Muscle of leg (tissue), 16 donors: ENCODE measurements at places on chromosomes 16 and 17.

- no peak for DNase-seq
Observed at GRCh38 chr16:49643429-49644144, 212.3 kb downstream of the ZNF423 start.

GRCh38 chr16:3810198-3810664, 70.3 kb downstream of the CREBBP start:
- DNase-seq = no peak

GRCh38 chr16:87993901-87994300, 42.7 kb downstream of the BANP start:
- no peak for DNase-seq

DNA sequence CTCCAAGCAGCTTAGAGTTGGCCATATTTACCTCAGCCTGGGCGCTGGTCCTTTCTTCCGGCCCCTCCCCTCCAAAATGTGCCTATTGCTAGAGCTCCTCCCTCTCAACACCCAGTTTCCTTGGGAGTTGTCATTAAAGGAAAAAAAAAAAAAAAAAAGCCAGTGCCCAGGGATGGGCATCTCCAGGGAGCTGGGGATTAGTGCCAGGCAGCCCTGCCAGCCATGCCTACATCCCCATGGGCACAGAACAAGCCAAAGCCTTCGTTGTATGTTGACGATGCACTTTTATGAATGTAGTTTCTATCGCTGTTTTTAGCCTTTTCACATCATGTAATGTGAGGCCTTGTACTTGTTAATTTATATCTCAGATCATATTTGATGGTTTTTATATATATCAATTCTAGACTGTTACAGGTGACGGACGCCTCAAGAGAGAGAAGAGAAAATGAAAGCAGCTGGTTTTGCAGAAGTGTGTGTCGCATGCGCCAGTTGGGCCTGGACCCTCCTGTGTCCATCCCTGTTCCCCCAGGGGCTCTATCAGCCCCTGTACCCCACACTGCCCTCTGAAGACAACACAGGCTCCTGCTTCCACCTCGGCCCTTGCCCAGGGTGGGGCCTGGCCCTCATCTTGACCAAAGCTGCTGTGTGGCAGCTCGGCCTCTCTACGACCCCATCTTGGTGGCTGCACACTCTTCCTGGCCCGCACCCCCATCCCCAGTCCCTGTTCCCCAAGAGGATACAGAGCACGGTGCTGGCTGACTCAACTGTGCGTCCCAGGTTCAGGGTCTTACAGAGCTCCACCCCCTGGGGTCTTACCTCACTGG, 4.8 kb downstream of the LIMD2 start:
- DNase-seq = no peak

DNA sequence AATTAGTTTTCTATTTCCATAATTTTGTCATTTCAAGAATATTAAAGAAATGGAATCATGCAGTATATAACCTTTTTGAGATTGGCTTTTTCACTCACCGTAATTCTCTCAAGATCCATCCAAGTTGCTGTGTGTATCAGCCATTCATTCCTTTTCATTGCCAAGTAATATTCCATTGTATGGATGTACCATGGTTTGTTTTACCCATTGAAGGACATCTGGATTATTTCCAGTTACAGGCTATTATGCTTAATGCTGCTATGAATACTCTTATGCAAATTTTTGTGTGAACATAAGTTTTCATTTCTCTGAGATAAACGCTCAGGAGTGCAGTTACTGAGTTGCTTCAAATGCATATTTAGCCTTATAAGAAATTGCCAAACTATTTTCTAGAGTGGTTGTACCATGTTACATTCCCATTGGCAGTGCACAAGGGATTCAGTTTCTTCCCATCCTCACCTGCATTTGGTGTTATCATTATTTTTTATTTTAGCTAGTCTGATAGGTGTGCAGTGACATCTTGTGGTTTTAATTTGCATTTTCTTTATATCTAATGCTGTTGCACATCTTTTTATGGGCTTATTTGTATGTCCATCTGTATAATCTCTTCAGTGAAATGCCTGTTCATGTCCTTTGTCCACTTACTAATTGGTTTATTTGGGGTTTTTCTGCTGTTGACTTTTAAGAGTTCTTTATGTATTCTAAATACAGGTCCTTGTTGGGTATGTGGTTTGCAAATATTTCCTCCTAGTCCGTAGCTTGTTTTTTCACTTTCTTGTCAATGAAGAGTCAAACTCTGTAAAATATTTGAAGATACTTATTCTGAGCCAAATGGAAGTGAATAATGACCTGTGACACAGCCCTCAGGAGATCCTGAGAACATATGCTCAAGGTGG, 32.7 kb downstream of the BMERB1 start:
- DNase-seq = no peak

GRCh38 chr16:25134166-25134700, 22.7 kb downstream of the LCMT1 start:
- DNase-seq = no peak

DNA sequence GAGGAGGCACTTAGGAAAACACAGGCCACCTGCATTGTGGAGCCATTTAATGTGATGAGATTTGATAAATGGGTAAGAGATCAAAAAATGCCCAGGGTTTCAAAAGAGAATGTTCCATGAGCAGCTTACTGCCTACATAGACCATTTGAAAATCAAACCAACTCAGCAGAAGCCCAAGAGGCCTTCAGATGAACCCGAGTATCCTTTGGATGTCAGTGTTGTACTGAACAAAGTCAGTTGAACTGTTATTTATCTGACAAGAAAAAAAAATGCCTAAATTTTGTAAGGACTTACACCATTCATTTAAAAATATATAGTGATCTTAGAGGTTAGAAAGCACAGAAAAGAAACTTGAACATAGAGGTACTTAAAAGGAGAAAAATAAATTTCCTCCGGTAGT, 381.7 kb downstream of the ZFHX3 start:
- no peak for DNase-seq

DNA sequence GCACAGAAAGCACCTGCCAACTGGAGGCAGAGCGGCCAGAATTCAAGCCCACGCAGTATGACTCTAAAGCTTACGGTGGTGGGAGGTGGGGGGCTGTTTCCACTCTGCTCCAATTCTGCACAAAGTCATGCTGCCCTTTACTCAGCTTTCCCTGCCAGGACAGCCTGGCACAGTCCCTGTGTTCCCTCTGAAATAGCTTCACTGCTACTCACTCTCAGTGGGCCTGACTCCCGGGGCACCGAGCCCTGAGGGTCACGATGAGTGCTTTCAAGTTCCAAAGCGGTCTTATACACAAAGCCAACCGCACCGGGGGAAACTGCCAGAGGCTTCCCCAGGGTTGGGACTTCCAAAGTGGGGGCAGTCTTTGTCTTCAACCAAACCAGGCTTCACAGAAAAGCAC, 306.1 kb upstream of the XYLT1 start:
- no peak for DNase-seq

- DNase-seq = no peak
Observed at GRCh38 chr17:51352798-51353197, 92.5 kb downstream of the UTP18 start.

DNA sequence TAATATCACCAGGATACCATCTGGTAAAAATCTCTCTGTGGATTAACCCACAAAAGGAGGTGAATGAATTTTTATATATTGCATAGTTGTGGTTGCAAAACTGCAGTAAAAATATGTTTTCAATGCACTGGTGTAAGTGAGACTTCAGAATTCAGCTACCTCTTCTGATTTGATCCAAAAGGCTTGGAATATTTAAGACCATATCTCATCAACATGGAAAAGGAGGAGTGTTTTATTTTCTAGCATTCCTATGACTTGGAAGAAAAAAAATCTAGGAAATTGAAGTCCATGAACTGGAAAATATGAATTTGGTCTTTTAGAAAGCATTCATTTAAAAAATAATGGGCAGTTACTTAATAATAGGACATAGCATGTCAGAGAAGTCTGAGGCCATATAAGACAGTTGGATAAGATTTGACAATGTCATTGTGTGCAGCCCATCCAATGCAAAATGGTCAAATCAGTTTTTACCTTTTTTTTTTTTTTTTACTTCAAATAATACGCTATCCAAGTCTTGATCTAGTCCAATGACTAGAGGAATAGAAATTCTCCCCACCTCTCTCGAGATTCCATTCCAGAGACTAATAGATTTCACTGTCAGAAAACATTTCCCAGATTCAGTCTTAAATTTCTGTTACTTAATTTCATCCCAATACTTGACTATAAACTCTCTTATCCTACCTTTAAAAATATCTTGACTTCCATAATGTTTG, 364.9 kb upstream of the PMFBP1 start:
- peak; percentile 67 for DNase-seq

DNA sequence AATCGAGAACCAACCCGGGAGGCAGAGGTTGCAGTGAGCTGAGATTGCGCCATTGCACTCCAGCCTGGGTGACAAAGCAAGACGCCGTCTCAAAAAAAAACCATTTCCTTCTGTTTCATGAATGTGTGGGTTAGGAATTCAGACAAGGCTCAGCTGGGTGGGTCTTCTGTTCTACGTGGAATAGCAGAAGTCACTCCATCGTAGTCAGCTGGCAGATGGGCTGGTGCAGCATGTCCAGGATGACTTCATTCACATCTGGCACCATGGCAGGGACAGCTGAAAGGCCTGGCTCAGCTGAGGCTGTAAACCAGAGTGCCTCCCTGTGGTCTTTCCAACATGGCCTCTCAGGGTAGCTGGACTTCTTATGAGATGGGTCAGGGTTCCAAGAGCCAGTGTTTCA, 89.0 kb downstream of the C17orf67 start:
- DNase-seq = no peak

DNA sequence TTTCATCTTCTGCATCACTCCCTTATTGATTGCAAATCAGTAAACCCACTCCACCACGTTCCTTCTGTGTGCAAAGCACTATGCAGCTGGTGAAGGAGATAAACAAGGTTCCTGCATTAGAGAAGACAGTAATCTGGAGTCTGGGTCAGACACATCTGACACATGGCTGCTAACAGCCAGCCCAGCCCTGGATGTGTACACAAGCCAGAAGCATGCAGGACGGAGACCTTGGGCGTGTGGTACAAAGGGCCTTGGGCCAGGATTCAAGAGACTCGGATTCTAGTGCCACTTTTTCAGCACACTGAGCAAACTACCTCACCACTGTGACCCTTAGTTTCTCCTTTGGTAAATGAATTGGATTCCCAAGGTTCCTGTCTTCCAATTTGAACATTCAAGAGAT, 86.6 kb upstream of the DNAH9 start:
- DNase-seq = no peak

DNA sequence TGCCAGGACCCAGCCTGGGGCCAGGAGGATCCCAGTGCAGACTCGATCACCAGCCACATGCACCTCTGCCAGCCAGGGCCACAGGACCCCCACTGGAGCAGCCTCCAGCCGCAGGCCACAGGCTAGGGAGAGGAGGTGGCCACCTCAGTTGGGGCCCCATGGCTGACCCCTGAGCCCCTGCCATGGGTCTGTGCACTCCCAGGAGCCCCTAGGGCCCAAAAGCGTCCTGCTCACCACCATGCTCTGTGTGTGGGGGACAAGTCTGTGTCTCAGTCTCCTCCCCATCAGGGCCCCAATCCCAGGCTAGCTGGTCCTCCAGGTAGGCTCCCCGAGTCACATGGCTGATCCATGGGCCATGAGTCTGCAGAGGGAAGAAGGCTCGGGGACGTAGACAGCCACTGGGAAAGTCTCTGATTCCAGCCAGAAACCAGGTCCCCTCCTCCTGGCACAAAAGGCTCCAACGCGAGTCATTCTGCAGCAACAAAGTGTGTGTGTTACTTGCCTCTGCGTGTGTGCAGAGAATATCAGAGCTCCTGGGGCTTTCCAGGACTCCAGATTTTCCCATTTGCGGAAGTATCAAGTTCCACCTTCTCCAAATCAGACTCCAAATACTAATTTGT, 6.1 kb upstream of the PRSS8 start:
- DNase-seq = peak; percentile 92

- peak; percentile 62 for DNase-seq
Observed at GRCh38 chr17:42744283-42744805, 496 bp downstream of the EZH1 start.

- DNase-seq = no peak
Observed at GRCh38 chr17:73135766-73136165, 29.0 kb upstream of the SSTR2 start.

DNA sequence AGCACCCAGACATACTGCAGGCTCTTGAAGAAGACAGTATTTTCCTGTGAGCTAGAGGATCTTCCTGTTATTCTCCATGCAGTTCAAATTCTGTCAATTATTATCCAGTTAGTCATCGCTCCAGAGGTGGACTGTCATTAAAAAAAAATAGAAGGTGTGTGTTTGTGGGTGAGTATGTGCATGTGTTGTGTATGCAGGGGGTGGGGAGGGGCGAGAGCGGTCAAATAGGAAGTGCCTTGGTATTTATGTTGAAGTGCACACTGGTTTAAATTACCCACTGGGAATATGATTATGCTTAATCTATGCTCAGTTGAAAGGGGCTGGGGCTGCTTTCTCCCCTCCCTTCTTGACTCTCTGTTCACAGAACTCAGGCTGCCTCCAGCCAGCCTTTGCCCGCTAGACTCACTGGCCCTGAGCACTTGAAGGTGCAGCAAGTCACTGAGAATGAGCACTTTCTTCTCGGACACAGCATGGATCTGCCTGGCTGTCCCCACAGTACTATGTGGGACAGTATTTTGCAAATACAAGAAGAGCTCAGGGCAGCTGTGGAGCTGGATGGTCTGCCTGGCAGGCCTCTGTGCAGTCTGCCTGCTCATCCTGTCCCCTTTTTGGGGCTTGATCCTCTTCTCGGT, at the start of gene HSD17B2:
Gene HSD17B2 (plus strand): TSS at position 273 of the 632 bp plus-strand sequence. CDS start 172 bp downstream, at position 445.
- no peak for DNase-seq

DNA sequence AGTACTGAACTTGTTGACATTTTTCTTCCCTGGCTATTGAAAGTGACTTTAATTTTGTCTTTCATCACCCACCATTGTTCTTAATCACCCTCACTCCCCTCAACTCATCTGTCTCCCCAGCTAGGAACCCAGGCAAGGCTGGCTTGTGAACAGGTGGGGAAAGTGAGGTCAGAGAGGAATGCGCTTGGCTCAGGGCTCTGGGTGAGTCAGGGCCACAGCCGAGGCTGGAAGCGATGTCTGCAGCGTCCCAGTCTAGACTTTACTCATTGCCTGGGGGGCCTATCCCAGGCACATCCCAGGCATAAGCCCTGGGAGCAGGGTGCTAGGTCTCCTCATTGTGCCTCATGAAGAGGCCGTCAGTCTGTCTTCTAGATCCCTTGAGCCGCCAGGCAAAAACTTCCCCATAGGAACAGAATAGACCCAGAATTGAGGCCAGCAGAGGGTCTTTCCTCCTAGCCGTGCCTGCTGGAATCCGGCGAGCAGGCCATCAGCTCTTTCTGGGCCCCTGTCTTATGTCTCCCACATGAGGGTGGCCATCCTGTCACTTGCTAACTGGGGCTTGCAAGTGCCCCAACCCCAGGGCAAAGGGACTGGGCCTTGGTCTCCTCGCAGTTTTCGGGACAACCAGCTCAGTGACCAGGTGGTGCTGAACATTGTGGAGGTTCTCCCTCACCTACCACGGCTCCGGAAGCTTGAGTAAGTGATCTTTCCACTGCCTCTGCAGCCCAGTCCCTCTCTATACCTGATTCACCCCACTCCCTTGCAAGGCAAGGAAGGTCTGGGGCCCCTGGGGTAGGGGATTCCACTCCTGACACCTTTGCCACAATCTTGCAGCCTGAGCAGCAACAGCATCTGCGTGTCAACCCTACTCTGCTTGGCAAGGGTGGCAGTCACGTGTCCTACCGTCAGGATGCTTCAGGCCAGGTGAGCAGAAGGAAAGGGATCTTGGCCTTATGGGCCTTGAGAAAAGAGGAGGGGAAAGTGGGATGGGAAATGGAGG, 40.1 kb downstream of the NLRC5 start:
- no peak for DNase-seq
